ENCODE measurements at places on chromosomes 6 and 20. TPM values are rescaled to one million over a fixed set of nuclear protein-coding genes. Genes with fewer than 3 reads are reported as not detected.

DNA sequence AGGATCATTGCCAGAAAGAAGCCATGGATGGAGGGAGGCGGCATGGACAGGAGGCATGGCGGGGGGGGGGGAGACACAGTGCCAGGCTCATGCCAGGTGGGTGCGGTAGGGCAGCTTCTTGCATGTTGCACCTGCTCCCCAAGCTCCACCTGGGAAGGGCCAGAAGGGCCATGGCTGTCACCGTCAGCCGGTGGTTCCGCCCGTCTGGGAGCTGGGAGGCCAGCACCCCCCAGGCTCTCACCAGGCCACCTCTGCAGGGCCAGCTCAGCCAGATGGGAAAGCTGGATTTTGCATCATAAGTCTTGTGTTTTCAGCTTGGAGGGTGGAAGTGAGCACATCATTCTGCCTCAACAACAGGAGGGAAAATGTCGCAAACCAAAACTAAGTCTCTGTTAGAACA, 404.7 kb downstream of the TAF4 start:
- DNase-seq = no peak

DNA sequence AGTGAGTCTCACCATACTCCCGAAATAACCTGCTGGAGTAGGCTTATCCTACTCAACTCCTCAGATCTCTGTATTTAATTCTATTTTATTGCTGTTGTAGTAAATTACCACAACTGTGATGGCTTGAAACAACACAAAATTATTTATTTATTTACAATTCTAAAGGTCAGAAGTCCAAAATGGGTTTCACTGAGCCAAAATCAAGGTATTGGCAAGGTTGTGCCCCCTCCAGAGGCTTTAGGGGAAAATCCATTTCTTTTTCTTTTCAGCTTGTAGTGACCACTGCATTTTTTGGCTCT, 869 bp upstream of the SLC17A2 start:
- DNase-seq = no peak

The FAM83C gene
- polyA plus RNA-seq = not detected

- no peak for DNase-seq
These were observed 373.8 kb upstream of the MMS22L start for GRCh38 chr6:97656706-97657350.

DNA sequence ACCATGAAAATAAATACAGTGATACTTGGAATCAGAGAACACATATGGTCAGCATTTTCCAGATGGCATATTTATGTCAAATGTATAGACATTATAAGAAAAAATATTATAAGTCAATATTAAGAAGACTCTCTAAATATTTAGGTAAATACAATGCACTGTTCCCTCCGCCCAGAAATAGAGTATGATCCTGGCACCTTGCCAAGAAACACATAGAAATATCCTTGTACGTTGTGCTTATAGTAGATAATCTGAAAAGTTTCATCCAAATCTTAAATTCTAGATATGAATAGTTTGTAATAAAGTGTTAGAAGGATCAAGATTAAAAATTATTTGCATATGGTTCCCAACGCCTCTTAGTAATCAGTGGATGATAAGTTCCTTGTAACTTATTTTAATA, 645.8 kb upstream of the GJE1 start:
- DNase-seq = no peak

- DNase-seq = no peak
These were observed 24.0 kb upstream of the MLN start for GRCh38 chr6:33827546-33828451.

The CLDN20 gene
- polyA plus RNA-seq = 2.1 TPM

GRCh38 chr20:24813496-24813895, 135.6 kb upstream of the CST7 start:
- DNase-seq = no peak

- no peak for DNase-seq
These were observed 452.5 kb downstream of the CDH26 start for GRCh38 chr20:60410618-60411264.

The SGK2 gene
- 36.3 TPM for polyA plus RNA-seq

DNA sequence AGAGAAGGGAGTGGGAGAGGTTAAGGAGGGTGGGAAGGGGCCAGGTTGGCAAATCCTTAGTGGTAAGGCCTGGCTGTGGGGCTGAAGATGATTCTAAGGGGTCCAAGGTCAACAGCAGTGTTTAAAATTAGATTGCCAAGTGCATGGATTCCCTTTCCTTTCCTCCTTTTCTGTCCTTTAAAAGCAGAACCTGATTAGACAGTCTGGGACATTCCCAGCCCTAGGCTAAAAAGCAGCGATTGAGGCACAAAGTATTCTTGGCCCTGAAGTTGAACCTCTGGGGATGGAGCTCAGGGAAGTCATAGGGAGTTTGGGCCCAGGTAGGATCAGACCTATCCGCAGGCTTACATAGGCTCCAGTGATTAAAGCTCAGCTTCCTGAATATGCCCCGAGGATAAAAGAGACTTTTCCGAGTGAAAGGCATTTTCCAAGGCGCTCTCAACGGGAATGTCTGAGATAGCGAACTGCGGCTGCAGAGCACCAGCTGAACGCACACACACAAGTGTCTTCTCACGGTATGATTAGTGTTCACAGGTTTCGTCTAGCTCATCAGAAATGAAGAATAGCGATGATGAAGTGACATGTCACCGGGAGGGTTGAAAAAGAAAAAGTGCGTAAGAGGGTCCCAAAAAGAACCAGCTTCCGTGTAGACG, 787 bp upstream of the CARMIL1 start:
- DNase-seq = no peak

The SLPI gene
- not detected for polyA plus RNA-seq

DNA sequence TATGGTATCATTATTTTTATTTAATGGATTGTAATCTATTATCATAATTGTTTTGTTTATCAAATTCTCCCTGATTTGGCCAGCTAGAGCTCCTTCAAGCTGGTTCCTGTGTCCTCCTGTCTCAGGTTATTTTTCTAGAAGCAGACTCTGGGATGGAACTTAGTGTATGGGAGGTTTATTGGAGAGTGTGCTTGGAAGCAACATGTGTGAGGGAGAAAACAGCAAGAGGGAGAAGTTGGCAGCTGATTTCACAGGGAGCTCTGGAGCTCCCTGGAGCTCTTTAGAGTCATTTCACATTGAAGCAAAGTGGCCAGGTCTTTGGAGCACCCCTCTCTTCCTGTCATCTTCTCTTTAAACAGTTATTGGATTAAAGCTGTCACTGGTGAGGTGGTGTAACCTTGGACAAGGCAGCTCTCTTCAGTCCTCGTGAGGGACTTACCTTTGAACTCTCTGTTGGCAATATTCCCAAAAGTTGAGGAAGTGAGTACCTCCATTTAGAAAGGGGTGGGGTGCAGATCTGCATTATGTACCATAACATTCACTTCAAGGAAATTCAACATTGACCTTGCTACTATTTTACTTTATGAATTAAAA, 103.6 kb downstream of the PHF3 start:
- no peak for DNase-seq

DNA sequence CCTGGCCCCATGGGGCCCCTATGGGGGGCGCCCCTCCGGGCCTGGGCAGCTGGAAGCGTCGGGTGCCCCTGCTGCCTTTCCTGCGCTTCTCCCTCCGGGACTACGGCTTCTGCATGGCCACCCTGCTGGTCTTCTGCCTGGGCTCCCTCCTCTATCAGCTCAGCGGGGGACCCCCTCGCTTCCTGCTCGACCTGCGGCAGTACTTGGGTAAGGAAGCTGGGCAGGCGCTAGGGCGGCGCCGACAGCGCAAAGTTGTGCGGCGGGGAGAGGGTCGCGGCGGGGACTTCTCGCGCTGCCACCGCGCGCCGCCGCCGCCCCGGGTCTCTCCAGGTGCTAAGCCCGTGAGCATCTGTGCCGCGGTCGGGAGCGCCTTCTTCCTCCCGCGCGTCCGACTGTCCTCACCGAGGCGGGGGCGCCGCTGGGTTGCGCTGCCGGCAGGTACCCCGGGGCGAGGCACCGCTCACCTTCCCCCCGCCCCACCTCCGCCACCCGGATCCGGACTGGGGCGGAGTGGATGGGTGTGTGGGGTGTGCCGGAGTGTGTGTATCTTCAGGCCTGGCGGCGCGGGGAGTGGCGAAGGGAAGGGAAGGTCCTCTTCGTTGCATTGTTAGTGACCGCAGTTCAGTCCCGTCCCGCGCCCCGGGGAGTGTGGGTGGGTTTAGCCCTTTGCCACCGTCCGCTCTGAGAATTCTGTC, 788 bp downstream of the UST start:
- no peak for DNase-seq

DNA sequence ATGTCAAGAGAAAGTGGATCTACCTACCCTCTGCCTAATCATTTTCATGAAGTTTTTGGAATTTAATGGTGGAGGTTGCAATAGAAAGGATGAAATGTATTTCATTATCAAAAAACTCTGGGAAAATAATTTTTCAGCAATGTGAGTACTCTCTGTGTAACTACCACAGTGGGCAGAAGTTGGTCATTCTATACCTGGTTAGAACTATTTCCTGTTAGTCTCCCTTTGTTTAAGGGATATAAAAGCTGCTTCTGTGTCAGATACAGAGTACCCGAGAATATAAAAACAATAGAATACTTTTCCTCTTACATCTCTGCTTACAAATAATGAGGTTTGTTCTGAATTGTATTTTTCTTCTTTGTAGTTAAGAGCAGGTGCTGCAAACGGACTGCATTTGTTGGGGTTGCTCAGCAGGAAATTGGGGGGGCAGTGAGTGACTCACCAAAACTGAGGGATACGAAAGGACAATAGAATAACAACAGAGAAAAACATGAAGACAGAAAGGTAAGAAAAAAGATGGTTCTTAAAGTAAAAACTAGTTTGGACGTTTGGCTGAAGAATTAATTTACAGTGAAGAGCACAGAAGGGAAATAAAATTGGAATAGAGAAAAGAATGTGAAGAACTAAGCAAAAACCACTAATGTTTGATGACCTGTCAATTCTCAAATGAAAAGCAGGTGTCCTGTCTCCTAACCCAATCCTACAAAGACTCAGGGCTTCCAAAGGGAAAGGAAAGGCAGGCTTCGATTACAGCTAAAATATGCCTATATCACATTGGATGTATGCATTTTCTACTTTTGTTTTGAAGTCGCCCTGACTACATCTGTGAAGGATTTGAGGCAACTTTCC, 703.1 kb downstream of the RFPL4B start:
- DNase-seq = no peak

DNA sequence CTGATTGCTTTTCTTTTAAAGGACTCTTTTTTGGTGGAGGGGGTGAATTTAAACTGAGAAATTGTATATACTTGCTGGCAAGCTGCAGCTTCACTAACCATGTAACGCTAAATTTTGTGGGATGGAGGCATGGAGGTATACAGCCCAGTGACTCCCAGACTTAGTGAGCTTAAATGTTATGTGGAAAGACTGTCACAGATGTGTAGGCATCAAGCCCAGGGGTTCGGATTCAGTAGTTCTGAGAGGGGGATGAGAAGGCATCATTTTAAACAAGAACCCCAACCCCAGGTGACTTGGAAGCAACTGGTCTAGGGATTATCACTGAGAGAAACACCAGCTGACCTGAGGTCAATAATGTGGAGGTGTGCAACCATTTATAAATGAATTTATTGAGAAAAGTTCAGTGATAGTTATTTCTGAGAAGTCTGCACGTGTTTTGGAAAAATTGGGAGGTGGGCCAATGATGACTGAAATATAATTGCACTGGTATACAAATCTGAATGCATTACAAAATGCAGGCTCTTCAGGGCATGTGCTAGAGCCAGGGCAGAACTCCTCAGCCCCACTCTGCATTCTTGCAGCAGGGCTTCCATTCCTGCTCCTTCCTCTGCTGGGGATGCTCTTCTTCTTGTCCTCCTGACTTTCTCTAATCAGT, 26.9 kb downstream of the RFPL4B start:
- no peak for DNase-seq

The RGS17 gene
- 3.4 TPM for polyA plus RNA-seq

The EYA2 gene
- polyA plus RNA-seq = 0.56 TPM

DNA sequence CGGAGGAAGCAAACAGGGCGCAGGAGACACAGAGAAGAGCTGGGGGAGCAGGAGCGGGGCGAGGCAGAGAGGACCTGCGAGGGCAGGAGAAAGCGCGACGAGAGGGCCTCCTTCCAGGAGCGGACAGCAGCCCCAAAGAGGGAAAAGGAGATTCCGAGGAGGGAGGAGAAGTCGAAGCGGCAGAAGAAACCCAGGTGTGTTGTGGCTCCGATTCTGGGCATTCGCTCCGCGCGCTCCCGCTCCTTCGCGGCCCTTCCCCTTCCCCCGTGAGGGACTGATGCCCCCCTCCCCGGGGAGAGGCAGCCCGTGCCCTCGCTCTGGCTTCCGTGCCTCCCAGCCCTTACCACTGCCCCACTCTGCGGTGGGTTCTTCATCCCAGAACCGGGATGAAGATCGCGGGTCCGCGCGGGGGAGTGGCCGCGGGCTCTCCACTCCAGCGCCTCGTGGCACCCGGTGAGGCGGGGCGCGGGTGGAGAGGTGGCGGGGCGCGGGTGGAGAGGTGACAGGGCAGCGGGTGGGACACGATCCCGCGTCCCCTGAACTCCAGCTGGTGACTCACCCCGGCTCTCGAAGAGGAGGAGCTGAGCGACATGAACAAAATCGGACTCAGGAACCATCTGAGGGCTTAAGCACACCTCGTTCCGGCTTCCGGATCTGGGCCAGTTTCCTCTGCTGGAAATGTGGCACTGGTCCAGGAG, 22.4 kb downstream of the TMC2 start:
- DNase-seq = no peak

DNA sequence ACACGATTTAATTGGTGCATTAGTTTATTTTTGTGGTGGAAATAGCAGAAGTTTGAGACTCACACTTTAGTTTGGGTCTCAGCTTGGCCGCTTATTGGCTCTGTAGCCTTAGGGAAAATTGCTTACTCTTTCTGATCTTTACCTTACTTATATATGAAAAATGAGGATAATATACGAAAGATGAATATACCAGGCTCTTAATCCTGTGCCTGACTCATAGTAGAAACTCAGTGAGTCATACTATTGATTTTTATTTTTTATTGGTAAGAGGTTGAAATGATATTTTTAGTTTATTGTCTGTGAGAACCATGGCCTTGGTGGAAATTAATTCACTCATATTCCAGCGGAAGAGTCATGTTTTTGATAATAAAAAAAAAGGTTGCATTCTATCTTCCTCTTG, 11.2 kb downstream of the DOK5 start:
- no peak for DNase-seq

Data from renal cortex interstitium (tissue), 15 donors.